ENCODE measurements at places on chromosomes 7 and 10. TPM values are rescaled to one million over a fixed set of nuclear protein-coding genes. Genes with fewer than 3 reads are reported as not detected.

IL15RA gene
- 9.6 TPM for total RNA-seq

MACC1 gene
- 0.26 TPM for total RNA-seq

KRIT1 gene
- 35.2 TPM for total RNA-seq

NPFFR1 gene
- 0.47 TPM for total RNA-seq

CLDN12 gene
- 34.0 TPM for total RNA-seq

RGR gene
- not detected for total RNA-seq

UTF1 gene
- total RNA-seq = not detected

HOXA5 gene
- 0.96 TPM for total RNA-seq

Data from right atrium auricular region (tissue), 2 donors.